ENCODE measurements at places on chromosomes 4 and X.

DNA sequence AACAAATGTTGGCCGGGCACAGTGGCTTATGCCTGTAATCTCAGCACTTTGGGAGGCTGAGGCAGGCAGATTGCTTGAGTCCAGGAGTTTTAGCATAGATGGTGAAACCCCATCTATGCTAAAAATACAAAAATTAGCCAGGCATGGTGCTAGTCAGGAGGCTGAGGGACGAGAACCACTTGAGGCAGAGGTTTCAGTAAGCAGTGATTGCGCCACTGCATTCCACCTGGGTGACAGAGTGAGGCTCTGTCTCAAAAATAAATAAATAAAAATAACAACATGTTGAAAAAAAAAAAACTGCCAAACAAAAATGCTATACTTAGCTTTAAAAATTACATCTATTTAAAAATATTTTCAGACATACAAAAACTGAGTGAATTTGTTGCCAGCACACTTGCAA lies 374.2 kb upstream of the SMIM31 start:
- no peak for DNase-seq

DNA sequence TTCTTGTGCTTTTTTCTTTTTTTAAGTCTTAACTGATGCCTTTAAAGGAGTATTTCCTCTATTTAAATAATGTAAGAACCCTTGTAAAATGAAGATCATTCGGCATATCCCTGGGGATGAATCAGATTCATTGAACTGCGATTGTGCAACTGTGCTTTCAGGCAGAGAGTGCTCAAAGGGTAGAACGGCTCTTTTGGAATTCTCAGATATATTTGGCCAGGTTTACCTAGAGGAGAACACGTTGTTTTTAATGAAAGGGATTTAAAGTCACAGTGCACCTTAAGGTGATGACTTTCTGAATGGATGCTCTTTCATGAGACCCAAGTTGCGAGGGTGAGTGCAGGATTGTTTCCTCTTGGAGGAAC lies 51.6 kb upstream of the ELOVL6 start:
- DNase-seq: no peak

GRCh38 chr4:55510685-55511084 lies 36.0 kb downstream of the CLOCK start:
- DNase-seq: no peak

GRCh38 chr4:84596826-84597225 lies 13.9 kb downstream of the CDS1 start:
- no peak for DNase-seq

GRCh38 chr4:13182133-13182532 lies 302.0 kb downstream of the RAB28 start:
- no peak for DNase-seq

- DNase-seq: no peak
These were observed 376.9 kb downstream of the PPP4R3C start for GRCh38 chrX:27086237-27086636.

DNA sequence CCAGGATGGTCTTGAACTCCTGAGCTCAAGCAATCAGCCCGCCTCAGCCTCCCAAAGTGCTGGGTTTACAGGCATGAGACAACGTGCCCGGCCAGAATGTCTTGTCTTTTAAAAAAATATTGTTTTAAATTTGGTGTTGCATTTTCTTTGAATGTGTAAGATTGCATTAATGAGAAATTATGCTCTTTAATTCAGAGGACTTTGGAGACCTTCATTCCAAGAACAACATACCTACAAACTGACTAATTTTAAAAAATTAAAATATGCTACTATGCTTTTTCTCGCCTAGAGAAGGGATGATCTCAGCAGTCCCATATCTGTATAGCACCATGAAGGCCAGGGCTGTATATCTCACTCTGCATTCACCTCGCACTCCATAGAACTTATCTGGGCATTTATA lies 204.3 kb upstream of the SLC7A11 start:
- DNase-seq: no peak

DNA sequence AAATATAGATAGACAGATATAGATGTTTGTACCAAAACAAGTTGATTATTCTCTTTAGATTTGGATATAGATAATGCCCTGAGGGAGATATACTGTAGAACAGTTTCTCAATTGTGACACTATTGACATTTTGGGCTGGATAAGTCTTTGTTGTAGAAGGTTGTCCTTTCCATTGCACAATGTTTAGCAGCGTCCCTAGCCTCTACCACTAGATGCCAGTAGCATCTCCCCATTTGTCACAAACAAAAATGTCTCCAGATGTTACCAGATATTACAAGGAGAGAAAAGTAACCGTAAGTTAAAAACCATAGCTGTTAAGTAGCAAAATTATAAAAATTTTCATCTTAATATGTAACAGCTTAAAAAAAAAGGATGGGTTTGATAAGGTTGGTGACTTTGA lies 2595.3 kb downstream of the ARAP2 start:
- DNase-seq: no peak

GRCh38 chrX:114178126-114178525 lies 405.8 kb upstream of the HTR2C start:
- DNase-seq: no peak
